ENCODE measurements at places on chromosomes 4 and X. TPM values are rescaled to one million over a fixed set of nuclear protein-coding genes. Genes with fewer than 3 reads are reported as not detected.

- H3K27me3 ChIP-seq, result no peaks in the 10 kb centered on the region
- H3K4me3 ChIP-seq, result no peak overlapping the region
- H3K27ac ChIP-seq, result no peak overlapping the region
These were observed 56.2 kb downstream of the TRIML1 start for GRCh38 chr4:188195389-188195985.

GRCh38 chrX:126557151-126557550 lies 4.5 kb upstream of the DCAF12L1 start:
- H3K4me1 ChIP-seq, result no peaks in the 10 kb centered on the region
- no peak overlapping the region for H3K4me3 ChIP-seq

- no peak overlapping the region for H3K27ac ChIP-seq
- DNase-seq, result no peak
- no peaks in the 10 kb centered on the region for H3K27me3 ChIP-seq
- H3K4me3 ChIP-seq, result no peak overlapping the region
These were observed 219.7 kb downstream of the DCLK2 start for GRCh38 chr4:150297861-150298474.

DNA sequence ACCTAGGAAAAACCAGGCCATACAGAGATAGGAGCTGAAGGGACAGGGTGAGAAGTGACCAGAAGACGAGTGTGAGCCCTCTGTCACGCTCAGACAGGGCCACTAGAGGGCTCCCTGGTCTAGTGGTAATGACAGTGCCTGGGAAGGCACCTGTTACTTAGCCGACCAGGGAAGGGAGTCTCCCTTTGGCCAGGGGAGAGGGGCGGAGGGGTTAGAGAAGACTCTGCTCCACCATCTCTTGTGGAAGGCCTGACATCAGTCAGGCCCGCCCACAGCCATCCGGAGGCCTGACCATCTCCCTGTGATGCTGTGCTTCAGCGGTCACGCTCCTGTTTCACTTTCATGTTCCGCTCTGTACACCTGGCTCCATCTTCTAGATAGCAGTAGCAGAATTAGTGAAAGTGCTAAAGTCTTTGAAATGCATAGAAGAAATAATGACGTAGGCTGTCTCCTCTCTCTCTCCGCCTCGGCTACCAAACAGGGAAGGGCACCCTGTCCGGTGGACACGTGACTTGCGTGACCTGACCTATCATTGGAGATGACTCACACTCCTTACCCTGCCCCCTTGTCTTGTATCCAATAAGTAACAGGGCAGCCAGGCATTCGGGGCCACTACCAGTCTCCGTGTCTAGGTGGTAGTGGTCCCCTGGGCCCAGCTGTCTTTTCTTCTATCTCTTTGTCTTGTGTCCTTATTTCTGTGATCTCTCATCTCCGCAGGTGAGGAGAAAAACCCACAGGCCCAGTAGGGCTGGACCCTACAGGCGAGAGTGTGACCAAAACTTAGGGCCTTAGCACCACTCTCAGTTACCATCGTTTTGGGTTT lies 26.7 kb downstream of the HTT-AS start:
- no peak for DNase-seq
- peak overlapping the region; percentile 31 for H3K4me3 ChIP-seq
- no peaks in the 10 kb centered on the region for H3K36me3 ChIP-seq
- H3K27ac ChIP-seq, result no peak overlapping the region

GRCh38 chr4:156516698-156517097 lies 454.9 kb downstream of the PDGFC start:
- no peaks in the 10 kb centered on the region for H3K36me3 ChIP-seq
- H3K27me3 ChIP-seq, result no peaks in the 10 kb centered on the region
- H3K4me3 ChIP-seq, result no peak overlapping the region
- H3K4me1 ChIP-seq, result no peaks in the 10 kb centered on the region
- DNase-seq, result no peak
- no peak overlapping the region for H3K27ac ChIP-seq

- H3K27me3 ChIP-seq, result no peaks in the 10 kb centered on the region
- no peaks in the 10 kb centered on the region for H3K36me3 ChIP-seq
- peak; percentile 95 for DNase-seq
- peaks cover 53% of the 10 kb centered on the region for H3K4me1 ChIP-seq
- H3K4me3 ChIP-seq, result peak overlapping the region; percentile 63
- peak overlapping the region; percentile 96 for H3K27ac ChIP-seq
These were observed 45.7 kb downstream of the PRPS1 start for GRCh38 chrX:107673933-107674479.

DNA sequence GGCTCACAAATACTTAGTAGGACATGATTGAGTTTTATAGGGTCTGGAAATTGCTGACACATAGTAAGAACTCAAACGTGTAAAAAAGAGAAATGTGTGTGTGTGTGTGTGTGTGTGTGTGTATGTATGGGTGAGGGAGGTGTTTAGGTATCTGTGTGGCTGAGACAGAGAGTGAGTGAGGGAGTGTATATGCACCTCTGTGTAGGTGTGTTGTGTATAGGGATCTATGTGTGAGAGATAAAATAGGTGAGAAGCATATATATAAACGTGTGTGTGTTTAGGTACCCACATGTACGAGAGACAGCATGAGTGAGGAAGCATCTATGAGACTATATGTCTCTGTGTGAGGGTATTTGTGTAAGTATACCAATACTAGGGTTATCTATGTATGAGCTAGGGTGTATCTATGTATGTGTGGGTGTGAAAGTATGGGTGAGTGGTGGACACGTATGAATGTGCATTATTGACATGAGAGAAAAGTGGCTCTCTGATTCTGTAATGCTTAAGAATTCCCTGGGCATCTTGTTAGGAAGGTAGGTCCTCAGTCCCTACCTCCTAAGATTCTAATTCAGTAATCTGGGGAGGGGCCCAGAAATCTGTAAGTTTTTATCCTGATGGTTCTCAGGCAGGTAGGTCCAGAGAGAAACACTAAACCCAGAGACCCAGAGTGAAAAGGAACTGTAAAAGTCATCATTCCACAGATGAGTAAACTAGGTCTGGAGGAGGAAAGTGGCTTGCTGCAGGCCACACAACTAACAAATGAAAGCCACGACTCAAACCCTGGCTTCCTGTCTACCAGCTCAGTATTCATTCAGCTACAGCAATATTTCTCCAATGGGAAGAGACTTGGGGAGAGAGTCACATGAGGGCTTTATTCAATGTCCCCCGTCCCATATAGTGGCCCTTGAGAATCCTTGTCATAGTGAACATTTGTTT lies 237.0 kb downstream of the IDS start:
- H3K4me3 ChIP-seq, result no peak overlapping the region
- no peaks in the 10 kb centered on the region for H3K4me1 ChIP-seq
- no peak overlapping the region for H3K27ac ChIP-seq
- DNase-seq, result no peak
- no peaks in the 10 kb centered on the region for H3K36me3 ChIP-seq
- H3K27me3 ChIP-seq, result no peaks in the 10 kb centered on the region

DNA sequence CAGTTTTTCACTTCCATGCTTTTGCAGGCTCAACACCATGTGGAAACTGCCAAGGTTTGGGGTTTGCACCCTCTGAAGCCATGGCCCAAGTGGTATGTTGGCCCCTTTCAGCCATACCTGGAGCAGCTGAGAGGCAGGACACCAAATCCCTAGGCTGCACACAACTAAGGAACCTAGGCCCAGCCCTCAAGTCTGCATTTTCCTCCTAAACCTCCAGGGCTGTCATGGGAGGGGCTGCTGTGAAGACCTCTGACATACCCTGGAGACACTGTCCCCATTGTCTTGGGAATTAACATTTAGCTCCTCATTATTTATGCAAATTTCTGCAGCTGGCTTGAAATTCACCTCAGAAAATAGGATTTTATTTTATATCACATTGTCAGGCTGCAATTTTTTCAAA lies 856.1 kb downstream of the TECRL start:
- H3K27me3 ChIP-seq, result no peaks in the 10 kb centered on the region
- H3K4me3 ChIP-seq, result no peak overlapping the region
- no peaks in the 10 kb centered on the region for H3K4me1 ChIP-seq
- no peaks in the 10 kb centered on the region for H3K36me3 ChIP-seq

CXCL1 gene
- 9.1 TPM for total RNA-seq

GATA1 gene
- 0.50 TPM for total RNA-seq

ARHGEF6 gene
- 13.4 TPM for total RNA-seq

GLRA3 gene
- total RNA-seq, result 0.11 TPM

REELD1 gene
- total RNA-seq, result not detected

SMIM31 gene
- not detected for total RNA-seq

All from esophagus muscularis mucosa (tissue), 4 donors.